Right ventricle myocardium superior (tissue), 1 donor: ENCODE measurements at places on chromosomes 5 and 9. TPM values are rescaled to one million over a fixed set of nuclear protein-coding genes. Genes with fewer than 3 reads are reported as not detected.
A peak's percentile ranks its signal among the peaks of the same experiment; 100 is the strongest.

The SCGB3A2 gene
- total RNA-seq, result not detected

The LRRC19 gene
- not detected for total RNA-seq

The FOXD1 gene
- not detected for total RNA-seq

The LARP1 gene
- total RNA-seq, result 151 TPM

GRCh38 chr5:93941897-93942296 lies 200.5 kb upstream of the POU5F2 start:
- DNase-seq, result no peak

DNA sequence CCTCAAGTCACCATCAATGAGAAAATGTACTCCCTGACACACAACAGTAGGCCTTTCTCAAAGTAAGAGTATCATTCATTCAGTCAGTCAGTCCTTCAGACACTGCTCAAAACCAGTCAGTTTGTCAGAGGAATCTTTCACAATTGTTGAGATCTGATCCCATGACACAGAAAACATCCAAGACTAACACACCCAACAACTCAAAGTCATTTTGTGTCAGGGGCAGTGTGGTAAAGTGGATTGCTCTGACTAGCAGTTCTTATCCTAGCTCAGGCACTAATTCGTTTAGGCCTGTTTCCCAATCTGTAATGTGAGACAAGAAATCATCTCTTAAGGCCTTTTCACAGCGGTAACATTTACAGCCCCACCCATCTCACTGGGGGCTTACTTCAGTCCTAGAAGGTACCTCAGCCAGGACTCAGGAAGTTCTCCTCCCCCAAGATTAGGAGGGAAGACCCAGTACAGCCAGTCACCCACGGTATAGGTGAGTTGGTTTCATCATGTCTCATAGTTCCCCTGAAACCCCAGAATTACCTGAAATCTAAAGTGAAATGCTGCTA lies 31.9 kb downstream of the SH3TC2 start:
- DNase-seq, result no peak

DNA sequence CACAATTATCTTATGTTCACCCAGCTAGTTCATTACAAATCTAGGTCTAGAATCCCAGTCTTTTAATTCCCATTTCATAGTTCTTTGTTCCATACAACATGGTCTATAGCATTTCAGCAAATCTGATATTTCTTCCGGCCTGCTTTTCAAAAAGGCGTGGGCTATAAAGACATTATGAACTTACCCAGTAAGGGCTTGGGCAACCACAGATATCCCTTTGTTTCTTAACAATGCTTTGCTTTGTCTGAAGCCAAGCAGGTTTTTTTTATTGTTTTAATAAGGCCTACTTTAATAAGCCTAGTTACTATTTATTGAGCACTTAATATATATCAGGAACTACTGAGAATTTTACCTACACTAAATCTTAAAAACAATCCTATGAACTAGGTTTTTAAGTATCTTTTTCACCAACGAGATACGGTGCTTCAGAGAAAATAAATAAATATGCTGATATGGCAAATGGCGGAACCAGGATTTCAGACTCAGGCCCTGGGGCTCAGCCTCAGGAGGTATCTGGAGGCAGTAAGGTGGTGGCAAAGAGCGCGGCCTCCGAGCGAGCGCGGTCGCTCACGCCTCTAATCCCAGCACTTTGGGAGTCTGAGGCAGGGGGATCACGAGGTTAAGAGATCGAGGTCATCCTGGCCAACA lies 29.7 kb downstream of the PCA3 start:
- no peak for DNase-seq

DNA sequence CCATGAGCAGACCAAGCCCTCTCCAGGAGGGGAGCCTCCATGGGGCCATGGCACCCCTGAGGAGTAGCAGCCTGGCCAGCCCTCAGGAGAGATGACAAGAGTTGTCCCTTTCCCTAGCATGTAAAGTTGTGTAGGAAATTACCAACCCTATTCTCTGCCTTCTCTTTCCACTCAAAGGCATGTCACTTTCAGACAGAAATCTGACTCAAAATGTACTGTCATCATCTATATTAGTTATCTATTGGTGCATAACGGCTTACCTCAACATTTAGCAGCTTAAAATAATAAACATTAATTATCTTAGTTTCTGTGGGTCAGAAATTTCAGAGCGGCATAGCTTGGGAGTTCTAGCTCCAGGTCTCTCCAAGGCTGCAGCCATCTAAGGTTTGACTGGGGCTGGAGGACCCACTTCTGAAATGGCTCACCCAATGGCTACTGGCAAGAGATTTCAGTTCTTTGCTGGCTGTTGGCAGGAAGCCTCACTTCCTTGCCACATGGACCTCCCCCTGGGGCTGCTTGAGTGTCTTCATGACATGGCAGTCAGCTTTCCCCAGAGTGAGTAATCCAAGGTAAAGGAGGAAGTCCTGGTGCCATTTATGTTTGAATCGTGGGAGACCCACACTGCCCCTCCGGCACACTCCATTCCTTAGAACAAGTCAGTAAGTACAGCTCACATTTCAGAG lies 632.3 kb downstream of the CCDC171 start:
- DNase-seq, result no peak

DNA sequence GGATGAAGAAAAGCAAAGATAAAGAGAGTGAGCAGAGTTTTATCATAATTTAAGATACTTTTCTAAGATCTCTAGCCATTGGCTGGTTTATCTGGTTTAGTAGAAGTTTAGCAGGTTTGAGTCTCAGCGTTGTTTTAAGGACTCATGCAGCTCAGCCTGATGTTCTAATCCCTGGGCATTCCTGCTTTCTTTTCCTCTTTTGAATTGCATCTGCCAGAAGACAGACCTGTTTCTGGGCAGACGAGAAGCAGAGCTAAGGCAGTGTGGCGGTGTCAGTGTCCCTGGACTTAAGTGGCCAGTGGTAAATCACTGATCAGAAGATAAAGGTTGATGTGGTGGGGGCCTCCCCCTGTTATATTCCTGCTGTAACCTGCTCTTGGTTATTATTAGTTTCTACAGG lies 138.6 kb downstream of the ADCY2 start:
- no peak for DNase-seq

- no peak for DNase-seq
These were observed 109.3 kb downstream of the DAPK1 start for GRCh38 chr9:87606841-87607521.

DNA sequence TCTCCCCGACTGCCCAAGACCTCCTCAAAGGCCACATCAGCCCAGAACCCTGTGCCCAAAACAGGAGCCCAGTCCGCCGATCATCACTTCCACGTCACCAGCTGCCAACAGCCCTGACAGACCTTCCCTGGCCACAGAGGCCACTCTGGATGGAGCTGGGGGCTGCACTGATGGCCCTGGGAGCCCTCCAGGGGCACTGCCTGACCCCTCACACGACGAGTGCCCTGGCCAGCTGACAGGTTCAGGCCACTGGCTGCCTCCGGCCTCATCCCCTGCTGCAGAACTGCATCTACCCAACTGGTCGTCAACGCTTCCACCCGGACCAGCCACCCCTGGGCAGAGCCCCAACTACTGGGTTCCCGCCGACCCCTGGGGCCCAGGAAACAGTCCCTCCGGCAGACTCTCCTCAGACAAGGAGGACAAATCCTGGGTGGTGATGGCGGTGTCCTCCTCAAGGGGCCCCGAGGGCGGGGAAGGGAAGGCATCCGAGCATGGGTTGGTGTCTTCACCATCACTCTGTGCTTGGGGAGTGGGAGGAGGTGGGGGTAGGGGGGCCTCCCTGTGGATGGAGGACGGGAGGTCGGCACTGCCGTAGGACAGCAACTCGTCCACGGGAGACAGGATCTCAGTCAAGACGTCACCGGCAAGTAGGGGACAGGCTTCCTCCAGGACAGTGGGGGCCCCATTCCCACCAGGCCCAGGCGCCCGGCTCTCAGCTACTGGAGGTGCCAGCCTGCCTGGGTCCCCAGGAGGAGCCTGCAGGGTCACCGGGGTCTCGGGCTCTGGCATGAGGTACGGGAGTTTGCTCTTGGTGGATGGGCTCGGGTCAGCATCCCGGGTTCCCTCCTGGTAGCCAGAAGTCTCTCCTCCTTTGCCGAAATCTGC lies 7.9 kb upstream of the QSOX2 start:
- no peak for DNase-seq

GRCh38 chr5:83524345-83524744 lies 52.8 kb downstream of the VCAN start:
- no peak for DNase-seq

DNA sequence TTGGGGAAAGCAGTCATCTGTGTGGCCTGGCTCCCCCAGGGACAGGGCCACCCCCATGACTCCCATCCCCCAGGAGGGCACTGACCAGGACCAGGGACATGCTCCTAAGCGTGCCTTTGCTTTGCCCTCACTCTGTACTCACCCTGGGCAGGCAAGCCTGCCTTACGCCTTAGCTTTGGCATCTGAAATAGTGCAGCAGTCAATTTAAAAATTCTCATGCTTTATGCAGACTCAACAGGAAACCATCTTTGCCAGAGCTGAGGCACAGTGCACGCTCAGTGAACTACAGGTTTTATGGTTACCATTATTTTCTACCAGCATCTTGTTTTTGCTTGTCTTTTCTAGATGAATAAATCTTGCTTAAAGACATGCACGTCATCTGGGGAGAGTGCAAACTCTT lies 323.5 kb downstream of the IRX2 start:
- DNase-seq, result no peak

DNA sequence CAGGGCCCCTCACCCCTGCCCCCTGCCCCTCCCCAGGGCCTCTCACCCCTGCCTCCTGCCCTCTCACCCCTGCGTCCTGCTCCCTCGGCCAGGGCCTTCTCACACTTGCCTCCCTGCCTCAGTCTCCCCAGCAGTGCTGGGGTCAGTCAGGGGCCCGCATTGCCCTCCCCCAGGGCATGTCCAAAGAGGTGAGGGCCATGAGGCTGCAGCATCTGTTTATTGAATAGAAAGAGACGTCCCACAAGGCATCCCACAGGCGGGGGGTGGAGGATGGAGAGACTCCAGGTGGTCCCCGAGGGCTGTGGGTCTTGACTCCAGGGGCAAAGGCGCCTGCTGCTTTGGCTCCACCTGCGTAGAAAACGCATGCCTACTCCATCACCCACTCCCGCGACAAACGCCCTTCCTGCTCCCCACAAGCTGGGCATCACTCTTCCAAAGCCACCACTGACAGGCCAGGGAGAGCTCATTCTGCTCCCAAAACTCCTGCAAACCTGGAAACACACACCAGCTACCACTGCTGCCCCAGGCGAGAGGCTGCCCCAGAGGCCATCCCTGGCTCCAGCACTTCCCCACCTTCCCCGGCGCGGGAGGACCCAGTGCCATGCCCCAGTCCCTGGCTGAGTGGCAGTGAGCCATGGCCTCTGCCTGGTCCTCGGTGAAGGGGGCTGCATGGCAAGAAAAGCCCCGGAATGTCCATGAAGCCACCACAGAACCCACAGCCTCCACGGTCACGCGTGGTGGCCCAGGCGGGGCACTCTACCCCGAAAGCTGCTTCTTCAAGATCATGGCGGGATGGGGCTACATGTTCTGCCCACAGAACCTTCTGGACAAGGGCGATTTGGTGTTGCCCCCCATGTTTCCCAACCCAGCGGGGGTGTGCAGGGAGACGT lies 1.6 kb upstream of the LCN8 start:
- no peak for DNase-seq

- DNase-seq, result no peak
These were observed 16.3 kb downstream of the C9orf152 start for GRCh38 chr9:110191615-110192014.

GRCh38 chr5:33614039-33614438 lies 173.3 kb downstream of the TARS1 start:
- DNase-seq, result no peak

GRCh38 chr5:31626604-31627234 lies 12.2 kb upstream of the PDZD2 start:
- DNase-seq, result no peak

DNA sequence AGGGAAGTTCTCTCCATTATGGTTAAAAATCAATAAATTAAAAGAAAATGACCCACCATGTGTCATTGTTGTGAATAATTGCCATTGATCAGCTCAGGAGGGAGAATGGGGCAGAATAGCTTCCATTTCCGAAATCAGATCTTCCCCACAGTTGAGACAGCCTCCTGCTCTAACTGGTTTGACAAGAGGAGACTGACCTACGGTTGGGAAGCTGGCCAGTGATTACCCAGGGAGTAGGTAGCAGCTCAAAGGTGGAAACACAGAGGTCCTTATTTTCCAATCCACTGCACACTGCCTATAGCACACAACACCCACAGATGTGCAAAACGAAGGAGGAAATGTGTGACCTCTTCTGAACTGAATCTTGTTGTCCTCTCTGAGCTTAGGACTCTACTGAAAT lies 69.0 kb upstream of the DAPK1 start:
- DNase-seq, result no peak

DNA sequence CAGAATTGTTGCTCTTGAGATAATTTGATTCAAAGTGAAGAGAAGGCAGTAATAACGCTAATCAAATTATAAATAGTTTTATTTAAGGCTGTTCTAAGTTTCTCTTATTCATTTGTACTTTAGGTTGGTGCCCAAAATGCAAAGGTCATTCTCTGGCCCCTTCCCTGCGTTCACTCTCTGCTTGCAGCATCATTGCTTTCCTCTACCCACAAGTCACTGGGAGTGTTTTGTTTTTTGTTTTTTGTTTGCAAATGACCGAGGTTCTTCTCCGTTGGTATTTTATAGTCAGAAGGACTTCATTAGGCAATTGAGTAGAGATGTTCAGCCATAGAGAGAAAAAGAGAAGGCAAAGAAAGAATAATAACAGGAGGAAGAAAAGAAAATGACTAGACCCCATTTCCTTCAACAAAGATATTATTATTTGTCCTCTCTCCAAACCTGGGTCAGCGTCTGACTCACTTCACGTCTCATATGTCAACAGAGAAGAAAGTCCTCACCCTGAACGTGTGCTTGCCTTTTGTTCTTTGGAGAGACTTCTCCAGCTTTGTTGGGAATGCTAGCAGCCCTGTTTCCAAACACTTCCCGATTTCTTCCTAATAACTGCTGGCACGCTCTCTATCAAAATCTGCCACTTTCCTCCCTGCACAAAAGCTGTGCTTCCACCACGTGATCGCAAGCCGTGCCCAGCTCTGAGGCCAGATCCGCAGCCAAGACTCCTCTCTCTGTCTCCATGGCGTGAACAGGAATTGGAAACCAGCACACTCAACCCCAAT lies 119.8 kb downstream of the EBF1 start:
- DNase-seq, result peak; percentile 80

DNA sequence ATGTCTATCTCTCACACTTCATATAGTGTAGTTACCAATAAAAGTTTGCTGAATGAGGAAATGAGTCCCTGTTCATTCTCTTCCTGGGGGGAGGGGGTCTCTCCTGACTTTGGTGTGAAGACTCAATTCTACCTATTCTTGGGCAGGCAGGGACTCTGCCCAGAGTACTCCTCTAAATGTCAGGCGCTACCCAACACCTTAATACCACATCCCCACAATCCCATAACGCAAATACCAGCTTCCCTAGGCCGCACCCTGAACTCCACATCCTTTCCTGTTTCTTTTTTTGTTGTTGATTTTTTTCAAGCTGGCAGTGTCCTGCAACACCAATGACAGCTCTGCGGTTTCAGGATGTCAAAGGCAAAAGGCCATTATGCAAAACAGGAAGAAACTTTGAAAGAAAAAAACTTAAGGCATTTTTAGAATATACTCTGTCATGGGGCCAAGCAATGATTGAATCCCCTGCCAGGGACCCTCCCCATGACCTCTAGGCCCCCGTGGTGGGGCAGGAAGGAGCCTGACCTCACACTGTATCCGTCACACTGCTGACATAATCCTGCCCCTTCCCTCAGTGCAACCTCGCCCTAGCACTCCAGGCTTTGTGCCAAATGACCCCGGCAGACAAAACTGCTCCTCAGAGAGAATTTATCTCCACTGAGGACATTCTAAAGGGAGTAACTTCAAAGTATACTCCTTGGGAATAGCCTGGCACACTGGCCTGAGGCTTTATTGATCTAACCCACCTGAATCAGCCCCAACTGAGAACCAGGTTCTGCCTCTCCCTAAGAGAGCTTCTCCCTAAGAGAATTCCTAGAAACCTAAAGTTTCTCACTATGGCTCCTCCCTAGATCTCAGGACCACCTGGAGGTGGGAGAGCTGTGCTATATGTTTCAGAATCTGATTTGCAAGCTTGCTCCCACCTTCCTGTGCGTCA lies 8.0 kb downstream of the B4GALT1 start:
- peak; percentile 84 for DNase-seq
